NCI-H187 (cell line): ENCODE measurements at places on chromosomes 6 and 20.

DNA sequence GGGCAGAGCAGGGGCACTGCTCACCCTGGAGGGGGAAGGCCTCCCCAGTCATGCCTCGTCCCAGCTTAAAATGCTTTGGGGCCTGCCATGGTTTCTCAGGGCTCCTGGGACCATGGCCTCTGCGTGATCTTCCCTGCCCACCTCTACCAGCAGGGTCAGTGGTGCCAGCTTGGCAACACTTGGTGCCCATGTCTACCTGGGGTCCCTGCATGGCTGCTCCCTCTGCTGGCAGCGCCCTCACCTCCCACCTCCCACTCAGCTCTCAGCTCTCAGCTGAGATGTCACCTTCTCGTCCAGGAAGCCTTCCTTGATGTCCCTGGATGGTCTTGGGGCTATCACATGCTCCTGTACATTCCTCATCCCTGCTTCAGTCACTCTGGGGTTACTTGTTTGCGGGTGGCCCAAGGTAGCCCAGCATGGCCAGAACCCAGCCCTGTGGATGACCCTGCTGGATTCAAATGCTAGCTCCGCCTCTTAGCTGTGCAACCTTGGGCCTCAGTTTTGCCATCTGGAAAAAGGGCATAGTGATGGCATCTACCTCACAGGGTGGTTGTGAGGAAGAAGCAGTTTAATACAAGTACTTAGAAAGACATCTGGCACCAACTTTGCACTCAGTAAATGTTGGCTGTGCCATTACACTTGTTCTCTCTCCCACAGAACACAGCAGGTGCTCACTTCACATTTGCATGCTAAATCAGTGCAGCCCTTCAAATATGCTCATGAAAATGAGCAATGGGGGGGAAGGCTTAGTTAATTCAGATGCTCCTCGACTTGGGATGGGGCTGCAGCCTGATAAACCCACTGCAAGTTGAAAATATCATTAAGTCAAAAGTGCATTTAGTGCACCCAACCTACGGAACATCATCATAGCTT, 53.5 kb upstream of the PTPN1 start:
- DNase-seq: no peak

- DNase-seq: no peak
These were observed 172.2 kb downstream of the KIF6 start for GRCh38 chr6:39553029-39553428.

- no peak for DNase-seq
These were observed at the start of gene IPCEF1 for GRCh38 chr6:154356690-154357089. Gene IPCEF1, minus strand, starts transcription at chr6:154356803. Its CDS starts 90,856 bp downstream, at chr6:154265947.

- no peak for DNase-seq
These were observed 77.5 kb upstream of the POPDC3 start for GRCh38 chr6:105257340-105257739.

DNA sequence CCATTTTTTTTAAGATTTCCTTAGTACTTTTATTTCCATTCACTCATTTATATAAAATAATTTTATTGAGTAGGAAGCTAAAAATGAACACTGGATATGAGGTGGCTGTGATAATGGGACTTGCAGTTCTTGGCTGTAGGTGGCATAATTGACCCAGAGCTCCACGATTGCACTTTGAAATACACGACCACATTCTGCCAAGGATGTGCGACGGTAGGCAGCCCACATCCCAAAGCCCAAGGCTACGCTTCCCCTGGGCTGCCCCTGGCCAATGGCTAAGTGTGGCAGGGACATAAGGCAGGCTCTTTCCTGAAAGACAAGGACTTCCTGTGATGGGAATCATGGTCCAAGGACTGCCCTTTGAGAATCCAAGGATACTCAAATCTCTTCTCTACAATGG, 43.7 kb upstream of the ADTRP start:
- no peak for DNase-seq

GRCh38 chr6:112281821-112282615, 27.7 kb upstream of the LAMA4 start:
- DNase-seq: no peak

DNA sequence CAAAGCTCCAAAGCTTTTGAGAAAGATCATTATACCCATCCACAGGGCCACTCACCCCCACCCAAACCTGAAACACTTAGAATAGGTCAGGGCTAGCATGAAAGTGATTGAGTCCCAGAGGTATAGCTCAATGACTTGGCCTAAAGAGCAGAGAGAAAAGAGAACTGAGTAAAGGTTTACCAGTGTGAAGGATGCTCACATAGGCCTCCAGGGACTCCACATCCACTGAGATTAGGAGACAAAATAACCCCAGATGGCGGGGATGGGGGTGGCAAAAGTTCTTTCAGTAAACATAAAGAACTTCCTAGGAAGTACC, 12.2 kb downstream of the SAYSD1 start:
- no peak for DNase-seq

GRCh38 chr6:133245007-133245406, 3.9 kb downstream of the EYA4 start:
- no peak for DNase-seq

- no peak for DNase-seq
These were observed 116.2 kb downstream of the ISM1 start for GRCh38 chr20:13337090-13337784.

GRCh38 chr20:57760698-57761412, 51.0 kb upstream of the PMEPA1 start:
- DNase-seq: no peak

DNA sequence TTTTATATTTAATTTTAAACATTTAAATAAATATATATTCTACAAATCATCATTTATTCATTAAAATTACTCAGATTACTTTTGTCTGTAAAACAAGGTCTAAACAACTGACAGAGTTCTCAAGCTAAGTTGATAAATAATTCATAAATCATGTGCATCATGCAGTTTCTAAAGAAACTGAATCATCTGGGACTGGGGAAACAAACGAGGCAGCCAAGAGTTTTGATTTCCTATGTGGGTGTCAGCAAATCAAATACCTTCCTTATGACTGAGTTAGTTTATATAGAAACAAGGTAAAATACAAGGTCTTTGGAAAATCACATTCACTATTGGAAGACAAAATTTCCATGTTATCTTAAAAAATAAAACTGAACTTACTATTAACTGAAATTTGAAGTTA, 149.9 kb upstream of the BEND6 start:
- DNase-seq: no peak

DNA sequence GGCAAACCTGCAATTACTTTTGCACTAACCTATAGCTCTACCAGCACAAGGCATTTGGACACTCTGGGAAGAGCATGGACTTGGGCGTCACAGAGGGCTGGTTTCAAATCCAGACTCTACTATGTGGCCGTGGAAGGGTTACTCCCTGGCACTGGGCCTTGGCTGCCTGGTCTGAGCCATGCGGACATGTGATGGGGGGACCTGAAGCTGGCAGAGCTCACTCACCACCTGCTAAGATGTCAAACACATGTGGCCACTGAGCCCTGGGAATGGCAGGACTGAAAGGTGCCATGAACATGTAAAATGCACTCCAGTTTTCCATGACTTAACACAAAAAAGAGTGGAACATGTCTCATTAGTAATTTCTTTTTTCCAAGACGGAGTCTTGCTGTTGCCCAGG, 23.7 kb downstream of the VSTM2L start:
- no peak for DNase-seq

DNA sequence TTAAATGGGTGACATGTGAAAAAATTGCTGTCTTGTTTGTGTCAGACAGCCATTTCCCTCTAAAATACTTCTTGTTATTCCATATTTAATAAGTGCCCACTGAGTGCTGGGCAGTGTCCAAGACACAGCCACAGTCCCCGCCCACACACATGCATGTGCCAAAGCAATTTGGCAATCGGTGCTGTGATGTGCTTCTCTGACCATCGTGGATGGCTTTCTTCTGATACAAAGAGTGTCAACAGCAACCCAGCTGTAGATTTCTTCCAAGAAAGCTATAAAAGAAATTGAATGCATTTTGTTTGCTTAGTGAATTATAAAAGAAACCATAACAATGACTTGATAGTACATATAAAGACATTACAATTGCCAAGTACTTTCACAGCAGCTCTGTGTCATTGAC, 140.5 kb upstream of the ATXN1 start:
- DNase-seq: no peak

DNA sequence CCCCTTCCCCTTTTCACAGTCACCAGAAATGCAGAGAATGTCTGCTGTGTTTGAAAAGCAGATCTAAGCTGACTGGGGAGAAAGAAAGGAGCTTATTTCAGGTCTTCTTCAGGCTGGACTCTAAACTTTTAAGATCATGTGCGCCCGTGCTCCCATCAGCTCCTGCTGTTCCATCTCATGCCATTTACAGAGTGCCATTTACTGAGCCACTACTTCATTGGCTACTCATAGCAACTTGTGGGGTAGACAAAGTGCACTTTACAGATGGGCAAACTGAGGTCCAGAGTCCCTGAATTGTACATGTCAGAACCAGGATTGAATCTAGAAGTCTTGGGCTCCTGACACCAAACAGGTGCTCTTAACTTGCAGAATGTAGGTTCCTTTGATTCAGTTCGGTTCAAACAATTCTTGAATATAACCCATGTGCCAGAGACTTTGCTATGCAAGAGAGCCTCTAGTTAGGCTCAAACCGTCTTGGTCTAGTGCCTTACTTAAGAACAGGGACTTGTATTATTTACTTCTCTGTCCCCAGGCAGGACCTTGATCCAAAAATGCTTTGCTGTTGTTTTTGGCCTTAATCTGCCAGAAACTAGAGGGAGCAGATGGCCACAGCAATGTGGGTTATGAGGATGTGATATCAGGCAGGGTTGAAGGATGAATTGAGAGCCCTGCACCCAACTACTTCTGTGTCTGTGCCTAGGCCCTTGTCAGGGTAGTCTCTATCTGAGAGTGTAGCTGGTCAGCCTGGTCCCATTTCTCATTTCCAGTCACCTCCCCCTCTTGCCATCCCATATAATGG, 56.4 kb downstream of the RALY start:
- no peak for DNase-seq

- DNase-seq: no peak
These were observed 23.5 kb downstream of the PPP1R3G start for GRCh38 chr6:5108536-5109150.

- no peak for DNase-seq
These were observed 170.0 kb downstream of the MOXD1 start for GRCh38 chr6:132231121-132231884.

GRCh38 chr6:113570641-113571040, 286.5 kb upstream of the MARCKS start:
- DNase-seq: no peak

DNA sequence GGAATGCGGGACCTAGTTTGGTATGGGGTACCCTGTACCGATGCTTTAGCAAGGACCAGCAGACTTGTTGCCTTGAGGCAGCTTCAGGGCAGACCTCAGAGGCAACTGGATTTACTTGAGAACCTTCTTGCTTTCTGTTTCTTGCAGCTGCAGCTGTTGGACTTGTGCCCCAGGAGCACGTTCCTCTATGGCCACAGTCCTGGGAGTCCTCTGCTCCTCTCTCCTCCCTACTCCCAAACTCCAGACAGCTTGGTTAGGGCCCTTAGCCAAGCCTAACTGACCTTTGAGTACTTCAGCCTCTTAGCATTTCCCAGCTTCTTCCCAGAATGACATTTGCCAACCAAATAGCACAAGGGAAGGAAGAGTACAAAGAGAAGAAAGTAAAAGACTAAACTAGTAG, 34.7 kb downstream of the GHRH start:
- DNase-seq: no peak

DNA sequence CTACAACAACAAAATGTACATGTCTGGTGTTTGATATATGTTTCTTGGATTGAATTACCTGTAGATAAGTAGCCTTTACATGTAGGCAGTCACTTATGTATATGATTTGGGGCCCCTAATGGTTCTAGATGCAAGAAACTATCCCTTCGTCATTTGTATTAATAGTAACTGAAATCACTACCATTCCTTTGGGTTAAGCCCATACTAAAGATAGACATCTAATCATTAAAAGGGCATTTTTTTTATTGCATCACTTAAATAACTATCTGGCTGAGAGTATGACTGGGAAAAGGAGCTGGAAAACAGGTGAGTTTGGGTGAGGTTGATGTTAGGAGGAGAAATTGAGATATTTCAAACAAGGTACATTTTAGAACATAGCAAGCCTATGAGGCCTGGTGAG, 213.5 kb upstream of the PLN start:
- DNase-seq: no peak

- DNase-seq: no peak
These were observed 148.2 kb downstream of the ERMARD start for GRCh38 chr6:169899481-169900145.

DNA sequence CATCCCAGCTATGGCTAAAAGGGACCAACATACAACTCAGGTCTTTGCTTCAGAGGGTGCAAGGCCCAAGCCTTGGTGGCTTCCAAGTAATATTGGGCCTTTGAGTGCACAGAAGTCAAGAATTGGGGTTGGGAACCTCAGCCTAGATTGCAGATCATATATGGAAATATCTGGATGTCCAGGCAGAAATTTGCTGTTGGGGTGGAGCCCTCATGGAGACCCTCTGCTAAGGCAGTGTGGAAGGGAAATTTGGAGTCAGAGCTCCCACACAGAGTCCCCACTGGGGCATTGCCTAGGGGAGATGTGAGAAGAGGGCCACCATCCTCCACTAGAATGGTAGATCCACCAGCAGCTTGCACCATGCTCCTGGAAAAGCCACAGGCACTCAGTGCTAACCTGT, 123.5 kb downstream of the PRL start:
- DNase-seq: no peak

GRCh38 chr6:36724514-36725390, 27.1 kb downstream of the RAB44 start:
- peak; percentile 48 for DNase-seq

DNA sequence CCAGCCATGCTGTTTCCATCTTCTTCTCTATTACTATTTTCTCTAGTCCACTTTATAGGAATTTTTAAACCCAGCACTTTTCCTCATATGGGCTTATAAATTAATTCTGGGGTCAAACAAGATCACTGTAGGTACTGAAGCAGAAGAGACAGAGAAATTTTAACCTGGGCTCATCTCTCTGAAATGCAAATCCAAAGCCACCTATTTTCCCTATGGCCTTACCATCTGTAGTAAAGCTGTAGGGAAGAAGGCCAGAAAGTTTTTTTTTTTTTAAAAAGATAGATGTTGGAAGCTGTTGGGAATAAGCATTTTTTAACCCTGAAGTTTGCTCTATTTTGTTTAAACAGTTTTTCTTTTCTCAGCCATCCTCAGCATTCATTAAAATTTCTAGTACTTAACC, 367.4 kb downstream of the CD109 start:
- no peak for DNase-seq

DNA sequence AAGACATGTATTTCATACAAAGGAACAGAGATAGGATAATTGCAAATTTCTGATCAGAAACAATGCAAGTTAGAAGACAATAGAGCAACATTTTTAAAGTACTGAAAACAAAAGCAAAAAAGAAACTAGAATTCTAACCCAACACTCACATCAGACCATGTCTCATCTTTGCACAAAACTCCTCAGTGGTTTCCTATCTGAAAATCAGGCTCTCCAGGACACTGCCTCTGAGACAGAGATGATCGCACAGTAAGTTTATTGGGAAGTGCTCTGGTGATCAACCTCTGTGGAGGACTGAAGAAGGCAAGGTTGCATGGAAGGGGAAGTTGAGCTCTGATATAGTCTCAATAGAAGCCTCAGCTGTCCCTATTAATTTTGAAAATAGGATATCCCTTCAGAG, 2.3 kb upstream of the TTBK1 start:
- no peak for DNase-seq

GRCh38 chr20:15835811-15836210, 737.4 kb downstream of the KIF16B start:
- no peak for DNase-seq
